AG04450 (cell line): ENCODE measurements at places on chromosomes 3 and 15. TPM values are rescaled to one million over a fixed set of nuclear protein-coding genes. Genes with fewer than 3 reads are reported as not detected.

STAB1 gene
- 0.02 TPM in 1 of 2 replicates, not detected in the other for polyA plus RNA-seq

SPATA12 gene
- polyA plus RNA-seq: not detected in 2 replicates

DNAH12 gene
- polyA plus RNA-seq: under 0.01 TPM in 1 of 2 replicates, not detected in the other

KCNH8 gene
- polyA plus RNA-seq: not detected in 2 replicates

LRRC31 gene
- polyA plus RNA-seq: not detected in 2 replicates

UBAP1L gene
- polyA plus RNA-seq: 0.46 and 0.55 TPM in 2 replicates

SKOR1 gene
- 0.02 TPM in 2 replicates for polyA plus RNA-seq

SLC22A13 gene
- 0.15 and 0.19 TPM in 2 replicates for polyA plus RNA-seq

MYH15 gene
- 0.61 and 0.68 TPM in 2 replicates for polyA plus RNA-seq

PCBP4 gene
- 54.6 and 69.2 TPM in 2 replicates for polyA plus RNA-seq

TMEM108 gene
- 0.52 and 0.63 TPM in 2 replicates for polyA plus RNA-seq

TEX55 gene
- polyA plus RNA-seq: not detected in 2 replicates

PTPRG gene
- 24.2 and 26.5 TPM in 2 replicates for polyA plus RNA-seq

GYG1 gene
- polyA plus RNA-seq: 70.0 and 75.2 TPM in 2 replicates

PEX5L gene
- polyA plus RNA-seq: 0.14 and 0.48 TPM in 2 replicates

TUSC7 gene
- not detected in 2 replicates for polyA plus RNA-seq

LEKR1 gene
- polyA plus RNA-seq: 0.17 and 0.26 TPM in 2 replicates

SLC51B gene
- 0.50 and 0.61 TPM in 2 replicates for polyA plus RNA-seq

LTF gene
- 0.10 TPM in 1 of 2 replicates, not detected in the other for polyA plus RNA-seq

ALDH1L1 gene
- polyA plus RNA-seq: not detected in 2 replicates

CTXND1 gene
- not detected in 2 replicates for polyA plus RNA-seq

ADGRG7 gene
- not detected in 2 replicates for polyA plus RNA-seq

RETNLB gene
- polyA plus RNA-seq: not detected in 2 replicates

SAXO2 gene
- 3.5 and 3.6 TPM in 2 replicates for polyA plus RNA-seq

AMIGO3 gene
- polyA plus RNA-seq: 0.11 TPM in 1 of 2 replicates, not detected in the other

CPNE4 gene
- 0.25 TPM in 1 of 2 replicates, not detected in the other for polyA plus RNA-seq

ZKSCAN7 gene
- 5.7 and 8.3 TPM in 2 replicates for polyA plus RNA-seq

FGD5 gene
- polyA plus RNA-seq: not detected in 2 replicates

SGO1 gene
- 1.3 and 2.2 TPM in 2 replicates for polyA plus RNA-seq

CHDH gene
- 0.01 and 0.02 TPM in 2 replicates for polyA plus RNA-seq

CLDN1 gene
- polyA plus RNA-seq: 9.6 and 9.8 TPM in 2 replicates

PIGX gene
- 8.5 and 12.7 TPM in 2 replicates for polyA plus RNA-seq

FAM81A gene
- not detected in 2 replicates for polyA plus RNA-seq

GHRL gene
- polyA plus RNA-seq: 0.10 TPM in 1 of 2 replicates, not detected in the other

EAF1 gene
- 9.7 and 11.0 TPM in 2 replicates for polyA plus RNA-seq

UPK1B gene
- polyA plus RNA-seq: 0.32 and 0.43 TPM in 2 replicates

TMEM115 gene
- polyA plus RNA-seq: 26.6 and 38.1 TPM in 2 replicates

CCR9 gene
- not detected in 2 replicates for polyA plus RNA-seq

DLL4 gene
- polyA plus RNA-seq: 1.5 and 2.6 TPM in 2 replicates

CHRNA7 gene
- 0.04 and 0.27 TPM in 2 replicates for polyA plus RNA-seq

SLC22A14 gene
- polyA plus RNA-seq: not detected in 2 replicates

KBTBD8 gene
- 1.9 and 2.0 TPM in 2 replicates for polyA plus RNA-seq

RLBP1 gene
- polyA plus RNA-seq: not detected in 2 replicates

PBRM1 gene
- 31.3 and 40.6 TPM in 2 replicates for polyA plus RNA-seq

OR5K2 gene
- polyA plus RNA-seq: not detected in 2 replicates

CYP11A1 gene
- polyA plus RNA-seq: 0.09 and 0.14 TPM in 2 replicates

SPINT1 gene
- polyA plus RNA-seq: 0.87 and 0.94 TPM in 2 replicates

KLF15 gene
- polyA plus RNA-seq: 0.38 and 0.53 TPM in 2 replicates

RAD51 gene
- polyA plus RNA-seq: 5.1 and 6.0 TPM in 2 replicates

CRABP1 gene
- not detected in 2 replicates for polyA plus RNA-seq

PIGZ gene
- 0.15 and 0.17 TPM in 2 replicates for polyA plus RNA-seq

ROBO2 gene
- 15.1 and 16.3 TPM in 2 replicates for polyA plus RNA-seq

GABRG3 gene
- not detected in 2 replicates for polyA plus RNA-seq

HCN4 gene
- polyA plus RNA-seq: not detected in 2 replicates

NCEH1 gene
- 11.9 and 14.6 TPM in 2 replicates for polyA plus RNA-seq

SI gene
- not detected in 2 replicates for polyA plus RNA-seq

MORC1 gene
- polyA plus RNA-seq: not detected in 2 replicates

HESX1 gene
- polyA plus RNA-seq: 0.36 and 0.46 TPM in 2 replicates

GOLGA8J gene
- polyA plus RNA-seq: not detected in 2 replicates
